ENCODE measurements at places on chromosomes 16 and 17.

DNA sequence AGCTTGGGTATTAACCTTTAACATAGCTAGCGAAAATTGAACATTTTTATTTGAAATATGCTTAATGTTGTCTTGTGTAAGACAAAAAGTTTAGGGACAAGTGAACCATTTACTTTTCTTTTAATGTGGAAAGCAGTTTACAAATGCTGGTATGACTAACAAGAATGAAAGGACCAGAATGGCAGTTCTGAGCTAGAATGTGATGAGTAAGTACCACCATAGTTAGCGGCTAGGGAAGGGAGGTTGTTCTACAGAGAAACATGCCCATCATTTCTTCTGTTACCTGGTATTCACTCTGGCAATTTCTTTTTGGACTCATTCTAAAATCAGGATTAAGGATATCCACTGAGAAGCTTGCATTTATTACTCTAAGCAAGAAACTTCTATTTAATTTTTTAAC, 121.1 kb downstream of the WWOX start:
- DNase-seq = no peak

GRCh38 chr17:37197336-37197735, 178.4 kb upstream of the C17orf78 start:
- no peak for DNase-seq

DNA sequence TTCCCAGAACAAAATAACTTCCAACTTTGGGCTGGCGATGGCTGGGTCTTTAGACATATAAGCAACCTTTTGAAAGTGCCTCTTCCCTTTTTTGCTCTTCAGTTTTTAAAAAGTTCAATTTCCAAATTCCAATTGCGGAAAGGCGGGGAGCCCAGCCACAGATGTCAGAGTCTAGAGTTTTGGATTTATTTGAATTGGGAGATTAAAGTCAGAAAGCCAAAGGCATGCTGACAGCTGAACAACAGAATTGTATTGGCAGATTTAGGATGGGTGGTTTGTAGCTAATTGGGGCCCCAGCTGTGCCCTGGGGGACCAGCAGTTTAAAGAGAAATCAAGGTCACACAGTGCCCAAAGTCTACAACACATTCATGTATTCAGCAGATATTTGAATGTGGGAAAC, 10.5 kb downstream of the YPEL2 start:
- no peak for DNase-seq

GRCh38 chr17:29255926-29256522, 9.4 kb downstream of the CRYBA1 start:
- no peak for DNase-seq

DNA sequence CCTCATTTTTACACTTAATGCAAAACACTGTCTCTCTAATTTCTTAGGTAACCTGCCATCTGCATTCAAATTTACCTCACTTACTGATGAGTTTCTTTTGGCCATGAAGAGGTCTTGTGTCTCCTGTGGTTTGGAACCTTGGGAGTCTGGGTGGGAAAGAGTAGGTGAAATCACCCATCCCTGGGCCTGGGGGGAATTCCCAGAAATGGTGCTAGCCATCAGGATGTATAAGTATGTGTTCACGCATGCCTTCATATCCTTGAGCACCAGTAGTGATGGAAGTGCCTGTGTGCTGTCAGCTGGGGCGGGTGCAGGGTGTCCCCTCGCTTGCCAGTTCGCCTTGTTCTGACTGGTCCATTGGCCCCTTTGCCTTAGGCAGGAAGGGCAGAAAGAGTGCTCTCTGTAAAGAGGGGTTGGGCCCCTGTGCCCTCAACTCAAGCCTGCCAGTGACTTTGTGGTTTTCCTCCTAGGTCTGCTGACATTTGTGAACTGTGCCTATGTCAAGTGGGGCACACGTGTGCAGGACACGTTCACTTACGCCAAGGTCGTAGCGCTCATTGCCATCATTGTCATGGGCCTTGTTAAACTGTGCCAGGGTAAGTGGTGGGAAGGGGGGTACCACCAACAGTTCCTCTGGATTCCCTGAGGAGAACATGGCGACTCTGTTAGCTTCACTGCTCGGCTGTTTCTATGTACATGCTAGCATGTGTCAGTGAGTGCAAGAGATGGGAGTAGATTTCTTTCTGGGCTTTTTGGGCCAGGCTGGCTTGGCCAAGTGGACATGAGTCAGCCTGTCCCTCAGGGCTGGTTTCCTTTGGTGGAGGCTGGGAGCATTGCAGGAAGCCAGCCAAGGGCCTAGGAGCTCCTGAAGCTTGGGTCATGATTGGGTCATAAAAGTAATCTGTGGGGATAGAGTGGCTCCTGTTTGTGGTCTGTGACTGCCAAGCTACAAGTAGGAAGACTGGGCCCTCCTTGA, 23.2 kb downstream of the SLC7A6OS start:
- DNase-seq = no peak

DNA sequence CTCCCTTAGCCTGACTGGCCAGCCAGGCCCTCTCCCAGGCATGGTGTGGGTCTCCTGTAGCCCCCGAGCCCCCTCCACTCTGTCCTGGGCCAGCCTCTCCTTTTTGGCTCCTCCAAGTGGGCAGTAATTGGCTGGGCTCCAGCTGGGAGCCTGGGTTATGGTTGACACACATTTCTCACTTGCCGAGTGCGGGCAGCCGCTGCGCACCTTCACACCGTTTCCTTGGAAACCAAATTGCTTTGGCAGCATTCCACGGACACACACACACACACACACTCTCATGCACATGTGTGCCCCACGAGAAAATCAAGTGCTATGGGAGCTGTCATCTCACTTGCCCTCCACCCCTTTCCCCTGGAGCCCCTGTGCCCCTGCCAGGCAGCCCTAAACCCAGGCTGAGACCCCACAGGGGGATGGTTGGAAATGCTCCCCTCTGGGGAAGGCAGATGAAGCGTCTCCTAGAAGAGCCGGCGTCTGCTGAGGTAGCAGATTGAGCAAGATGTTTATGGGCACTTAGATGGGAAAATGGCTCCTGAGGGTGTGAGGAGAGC, 402.7 kb upstream of the TNRC6C start:
- DNase-seq = peak; percentile 83

DNA sequence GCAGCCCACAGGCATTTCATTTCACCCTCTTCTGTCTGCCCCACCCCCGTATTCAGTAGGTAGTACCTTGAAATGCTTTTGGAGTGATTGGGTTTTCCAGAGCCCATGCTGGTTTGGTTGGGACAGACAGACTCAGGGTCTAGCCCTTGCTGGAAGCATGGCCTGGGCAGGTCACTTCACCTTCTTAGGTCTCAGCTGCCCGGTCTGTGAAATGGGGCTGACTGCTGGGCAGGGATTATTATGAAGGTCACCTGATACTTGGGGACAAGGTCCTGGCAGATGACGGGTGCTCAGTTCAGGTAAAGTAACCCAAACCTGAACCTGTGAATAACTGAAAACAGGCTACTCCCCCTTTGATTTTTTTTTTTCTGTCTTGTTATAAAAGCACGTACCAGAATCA, 116.0 kb downstream of the CLEC16A start:
- no peak for DNase-seq

GRCh38 chr17:29214215-29215146, 32.2 kb upstream of the CRYBA1 start:
- DNase-seq = no peak

GRCh38 chr17:44920565-44920940, 5.3 kb upstream of the GFAP start:
- peak; percentile 28 for DNase-seq

DNA sequence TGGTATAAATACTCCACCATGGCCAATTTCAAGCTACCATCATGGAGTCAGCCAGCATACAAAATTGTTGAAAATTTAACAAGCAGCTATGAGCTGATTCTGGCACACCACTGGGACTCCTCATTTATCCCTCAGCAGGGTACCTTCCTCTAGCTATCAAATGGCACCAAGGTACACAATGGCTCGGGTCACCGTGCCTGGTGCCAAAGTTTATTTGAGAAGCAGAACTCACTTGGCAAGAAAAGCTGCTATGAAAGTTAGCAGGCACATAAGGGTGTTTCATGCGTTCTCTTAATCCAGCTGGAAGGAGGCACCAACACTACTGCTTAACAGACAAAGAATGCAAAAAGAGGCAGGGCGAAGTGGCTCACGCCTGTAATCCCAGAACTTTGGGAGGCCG, 51.6 kb downstream of the IKZF3 start:
- no peak for DNase-seq

DNA sequence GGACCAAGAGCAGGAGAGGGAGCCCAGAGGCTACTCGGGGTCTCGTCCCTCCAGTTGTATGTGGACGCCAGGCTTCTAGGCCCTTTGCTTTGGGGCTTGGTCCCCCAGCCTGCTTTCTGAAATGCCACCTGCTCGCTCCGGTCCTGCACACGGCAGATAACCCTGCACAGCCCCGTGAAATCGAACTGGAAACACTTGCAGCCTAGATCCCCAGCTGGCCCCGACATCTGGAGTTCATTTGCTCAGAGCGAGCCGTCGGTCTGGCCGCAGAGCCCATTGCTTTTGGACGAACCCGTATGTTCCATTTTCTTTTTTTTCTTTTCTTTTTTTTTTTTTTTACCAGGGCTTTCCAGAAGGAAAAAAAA, 22.9 kb downstream of the C1QTNF1 start:
- no peak for DNase-seq

DNA sequence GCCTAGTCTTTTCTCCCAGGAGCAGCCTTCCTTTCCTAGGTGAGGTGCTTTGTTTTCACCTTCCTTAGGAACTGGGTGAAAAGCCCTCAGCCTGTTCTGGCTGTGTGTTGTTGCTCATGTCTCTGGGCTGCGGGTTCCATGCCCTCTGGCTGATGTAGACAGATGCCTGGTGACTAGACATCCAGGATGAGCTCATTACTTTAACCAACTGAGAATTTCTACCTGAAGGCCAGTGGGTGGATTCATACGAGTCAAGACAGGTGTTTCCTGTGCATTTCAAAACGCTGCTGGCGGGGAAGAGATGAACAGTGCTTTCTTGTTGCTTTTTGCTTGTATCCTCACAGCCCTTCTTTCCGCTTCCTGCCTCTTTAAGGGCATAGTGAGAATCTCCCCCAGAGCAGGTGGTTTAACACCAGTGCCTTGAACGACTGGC, 22.3 kb downstream of the SAP30BP start:
- DNase-seq = no peak

- no peak for DNase-seq
Measured at GRCh38 chr16:57530522-57531252, 5.7 kb downstream of the CCDC102A start.

GRCh38 chr17:63961355-63962212, 11.1 kb downstream of the SCN4A start:
- no peak for DNase-seq
